NCI-H345 (cell line): ENCODE measurements at places on chromosomes 6 and 20.

DNA sequence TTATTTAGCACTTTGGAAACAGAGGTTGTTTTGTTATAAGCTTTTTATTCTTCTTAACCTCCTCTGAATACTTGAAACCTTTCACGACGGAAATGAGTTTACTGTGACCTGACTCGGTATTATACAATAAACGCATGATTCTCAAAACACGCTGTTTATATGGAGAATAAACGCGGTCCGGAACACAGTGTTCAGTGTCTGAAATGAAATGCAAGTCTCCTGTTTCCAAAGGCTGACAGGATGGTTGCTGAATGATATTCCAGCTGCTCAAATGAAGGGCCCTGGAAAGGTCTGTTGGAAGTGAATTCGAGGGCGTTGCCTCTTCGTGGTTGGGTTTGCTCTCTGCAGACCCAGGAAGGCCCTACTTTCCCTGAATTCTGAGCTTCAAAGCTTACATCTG lies 83.4 kb downstream of the RSPH3 start:
- DNase-seq, result no peak

DNA sequence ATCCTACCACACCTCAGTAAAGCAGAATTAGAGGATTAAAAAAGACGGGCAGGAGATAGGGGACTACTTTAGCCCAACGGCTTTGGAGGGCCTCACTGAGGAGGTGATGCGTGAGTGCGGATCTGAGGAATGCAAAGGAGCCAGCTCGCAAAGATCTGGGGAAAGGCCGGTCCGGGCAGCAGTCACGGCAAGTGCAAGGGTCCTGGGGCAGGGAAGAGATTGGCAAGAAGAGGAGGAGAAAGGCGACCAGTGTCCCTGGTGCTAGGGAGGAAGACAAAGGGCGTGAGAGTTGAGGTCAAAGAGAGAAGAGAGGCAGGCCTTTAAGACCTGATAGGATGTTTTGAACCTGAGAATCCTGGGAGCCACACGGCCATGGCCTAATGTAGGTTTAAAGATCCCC lies 86.8 kb downstream of the KCNB1 start:
- DNase-seq, result no peak

- DNase-seq, result no peak
These were observed 45.9 kb downstream of the SSR1 start for GRCh38 chr6:7267071-7267465.

DNA sequence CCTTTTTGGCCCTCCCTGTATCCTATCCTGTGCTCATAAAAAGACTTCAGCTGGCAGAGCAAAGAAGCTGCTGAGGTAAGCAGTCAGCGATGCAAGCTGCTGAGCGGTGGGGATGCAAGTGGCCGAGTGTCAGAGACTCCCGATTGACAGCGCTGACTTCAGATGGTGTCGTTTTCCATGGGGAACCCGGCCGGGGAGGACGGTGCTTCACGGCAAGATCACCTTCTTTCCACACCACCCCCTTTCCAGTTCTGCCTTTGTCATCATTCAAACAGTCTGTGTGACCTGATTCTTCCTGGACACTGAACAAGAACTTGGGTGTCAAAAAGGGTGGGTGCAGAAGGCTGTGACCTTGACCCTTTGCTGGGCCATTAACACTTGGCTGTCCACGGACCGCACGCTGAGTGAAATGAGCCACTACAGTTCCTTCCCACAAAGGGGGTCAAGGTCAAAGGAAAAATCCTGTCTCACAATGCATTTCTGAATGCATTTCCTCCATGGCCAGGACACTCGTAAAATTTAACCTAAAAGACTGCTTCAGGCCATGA lies 52.9 kb upstream of the UNC93A start:
- no peak for DNase-seq

- DNase-seq, result no peak
These were observed 989 bp downstream of the FITM2 start for GRCh38 chr20:44309763-44310663.

DNA sequence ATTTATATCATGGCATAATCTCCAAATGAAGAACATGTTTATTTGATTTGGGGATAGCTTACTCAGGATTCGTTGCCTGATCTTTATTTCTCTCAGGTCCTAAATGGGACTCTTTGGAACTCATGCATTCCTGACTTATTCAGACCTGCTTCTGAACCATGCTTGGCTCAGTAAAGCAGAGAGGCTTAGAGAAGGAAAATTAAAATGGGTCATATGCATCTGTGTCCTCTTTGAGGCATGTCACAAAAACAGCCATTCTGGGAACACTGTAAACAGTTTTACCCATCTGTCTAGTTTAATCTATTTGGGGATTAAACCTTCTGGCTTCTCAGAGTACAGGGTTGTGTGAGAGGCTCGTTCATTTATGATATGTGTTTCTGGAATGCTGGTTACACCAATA lies 1017.3 kb downstream of the KIF16B start:
- no peak for DNase-seq

DNA sequence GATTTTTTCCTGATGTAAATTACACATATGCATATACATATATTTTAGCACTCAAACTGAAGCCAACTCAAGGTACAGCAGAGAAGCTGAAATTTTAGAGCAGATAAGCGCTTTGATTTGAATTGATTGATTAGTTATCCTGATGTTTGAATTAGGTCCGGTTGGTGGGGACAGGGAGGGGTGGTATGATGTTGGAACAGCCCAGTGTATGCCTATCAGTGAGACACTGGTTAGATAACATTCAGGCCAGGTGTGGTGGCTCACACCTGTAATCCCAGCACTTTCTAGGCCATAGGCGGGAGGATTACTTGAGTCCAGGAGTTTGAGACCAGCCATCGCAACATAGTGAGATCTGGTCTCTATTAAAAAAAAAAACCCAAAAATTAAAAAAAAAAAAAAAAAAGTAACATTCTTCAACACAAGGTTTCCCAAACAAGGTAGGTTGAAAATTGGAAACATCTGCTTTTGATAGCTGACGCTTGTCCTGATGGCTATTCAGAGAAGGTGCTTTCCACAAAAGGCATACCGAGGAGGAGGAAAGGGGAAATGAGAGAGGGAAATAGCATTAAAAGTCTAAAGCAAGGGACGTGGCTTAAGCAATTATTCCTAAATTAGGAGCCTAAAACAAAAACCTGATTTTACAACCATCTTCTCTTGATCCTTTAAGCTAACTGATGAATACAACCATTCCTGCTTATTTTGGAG lies 288.4 kb upstream of the JARID2 start:
- DNase-seq, result no peak

DNA sequence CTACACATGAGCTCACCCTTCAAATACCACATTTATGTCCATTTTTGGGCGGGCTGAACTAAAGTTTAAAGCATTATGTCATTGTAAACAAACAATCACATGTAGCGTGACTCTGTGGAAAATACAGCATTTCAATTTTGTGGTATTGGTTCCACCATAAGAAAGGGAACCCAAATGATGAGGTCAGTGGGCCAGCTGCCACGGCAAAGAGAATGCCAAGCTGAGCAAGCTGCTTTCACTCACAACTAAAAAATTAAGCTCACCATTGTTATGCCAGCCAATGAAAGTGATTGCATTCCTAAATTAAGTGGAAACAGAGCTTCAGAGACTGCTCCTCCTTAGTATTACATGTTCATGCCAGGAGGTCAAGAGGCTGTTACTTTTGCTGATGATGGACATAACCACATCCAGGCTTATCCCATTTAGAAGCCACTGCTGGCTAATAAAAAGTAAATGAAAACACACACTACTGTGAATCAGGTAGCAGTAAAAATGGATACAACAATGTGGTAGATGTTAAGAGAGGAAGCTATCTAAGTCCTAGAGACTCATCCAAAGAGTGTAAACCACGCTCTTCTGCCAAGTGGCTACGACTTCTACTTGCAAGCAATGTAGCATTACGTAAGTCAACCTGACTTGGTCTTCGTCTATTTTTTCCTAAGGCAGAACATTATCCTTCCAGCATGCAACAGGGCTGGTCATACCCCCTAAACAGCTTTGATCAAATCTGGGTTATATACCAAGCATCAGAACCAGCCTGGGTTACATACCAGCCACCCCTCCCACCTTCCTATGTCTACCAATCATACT lies 164.8 kb downstream of the BACH2 start:
- DNase-seq, result no peak

DNA sequence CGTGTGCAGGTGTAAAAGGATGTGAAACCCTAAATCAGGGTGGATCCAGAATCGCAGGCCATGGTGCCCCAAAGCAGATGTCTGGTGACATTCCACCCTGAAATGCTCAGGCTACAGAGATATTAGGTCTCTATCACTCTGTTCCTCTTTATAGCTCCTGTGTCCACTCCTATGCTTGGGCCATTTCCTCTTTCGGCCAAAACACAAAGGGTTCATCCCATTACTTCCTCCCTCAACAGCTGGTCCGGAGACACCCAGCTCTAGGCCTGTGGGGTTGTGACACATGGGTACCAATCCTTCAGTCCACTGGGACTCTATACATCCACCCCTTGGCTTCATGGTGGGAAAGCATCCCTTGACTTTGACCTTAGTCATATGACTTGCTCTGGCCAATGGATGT lies 1.7 kb upstream of the SIGLEC1 start:
- DNase-seq, result no peak
